ENCODE measurements at places on chromosomes 3 and 15. TPM values are rescaled to one million over a fixed set of nuclear protein-coding genes. Genes with fewer than 3 reads are reported as not detected.

Gene HGD
- total RNA-seq, result 1.4 TPM

Gene RHCG
- total RNA-seq, result 1.4 TPM

Gene MCTP2
- 13.8 TPM for total RNA-seq

DNA sequence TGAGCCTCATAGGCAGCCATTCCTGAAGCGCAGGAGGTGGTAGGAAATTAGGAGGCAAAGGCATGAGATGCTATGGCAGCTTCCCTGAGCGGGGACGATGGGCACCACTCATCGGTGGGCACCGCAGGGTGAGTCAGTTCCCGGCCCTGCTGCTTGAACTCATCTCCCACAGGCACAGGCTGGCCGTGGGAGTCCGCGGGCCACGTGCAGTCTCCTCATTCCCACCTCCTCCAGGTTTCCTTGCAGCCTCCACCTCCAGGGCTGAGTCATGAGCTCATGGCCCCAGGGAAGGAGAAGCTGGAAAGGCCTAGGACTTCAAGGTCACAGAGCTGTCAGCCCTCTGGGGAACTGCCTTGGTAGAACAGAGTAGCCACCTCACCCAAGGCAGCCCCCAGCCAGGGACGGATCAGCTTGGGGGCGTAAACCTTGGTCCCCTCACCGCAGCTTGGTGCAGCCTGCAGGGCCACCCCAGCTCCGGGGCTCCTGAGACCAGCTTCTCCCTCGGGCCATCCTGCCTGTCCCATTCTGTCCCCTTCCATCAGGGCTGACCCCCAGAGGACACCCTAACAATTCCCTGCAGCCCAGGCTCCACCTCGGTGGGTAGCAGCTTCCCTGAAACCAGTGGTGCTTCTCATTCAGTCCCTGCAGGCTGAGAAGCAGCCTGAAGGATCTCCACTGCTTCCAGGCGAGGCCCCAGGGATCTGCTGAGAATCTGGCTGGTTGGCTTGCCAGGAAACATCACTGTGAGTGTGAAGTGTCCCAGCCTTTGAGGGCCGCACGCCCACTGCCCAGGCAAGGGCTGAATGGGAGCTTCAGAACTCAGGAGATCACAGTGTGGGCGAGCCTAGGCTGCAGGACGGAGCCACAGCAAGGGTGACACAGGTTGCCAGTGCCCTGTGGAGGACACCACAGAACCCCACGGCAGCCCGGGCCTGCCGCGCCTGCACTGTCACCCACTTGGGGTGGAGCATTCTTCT is 150.7 kb upstream of the MEF2A start:
- peak; percentile 19 for DNase-seq
- H3K36me3 ChIP-seq, result no peaks in the 10 kb centered on the region
- peaks cover 5% of the 10 kb centered on the region for H3K4me1 ChIP-seq
- no peak overlapping the region for H3K27ac ChIP-seq
- H3K4me3 ChIP-seq, result no peak overlapping the region

DNA sequence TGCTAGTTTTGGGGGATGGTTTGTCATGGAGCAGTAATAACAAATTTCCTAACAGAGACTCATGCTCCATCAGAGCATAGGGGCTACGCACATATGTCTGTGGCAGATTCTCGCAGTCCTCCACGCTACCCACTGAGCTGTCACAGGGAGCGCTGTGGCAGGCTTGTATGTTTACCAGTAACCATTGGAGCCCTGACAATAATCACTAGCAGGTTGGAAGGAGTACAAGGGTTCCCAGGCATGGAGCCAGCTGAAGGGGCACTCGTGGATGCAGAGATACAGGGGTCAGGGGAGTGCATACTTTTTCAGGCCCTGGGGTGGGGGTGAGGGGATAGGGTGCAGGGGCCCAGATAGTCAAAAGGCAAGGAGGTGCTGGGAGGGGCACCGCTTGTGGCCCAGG is 7.9 kb upstream of the GP9 start:
- H3K27me3 ChIP-seq, result no peaks in the 10 kb centered on the region
- no peak overlapping the region for H3K4me3 ChIP-seq
- no peaks in the 10 kb centered on the region for H3K36me3 ChIP-seq

DNA sequence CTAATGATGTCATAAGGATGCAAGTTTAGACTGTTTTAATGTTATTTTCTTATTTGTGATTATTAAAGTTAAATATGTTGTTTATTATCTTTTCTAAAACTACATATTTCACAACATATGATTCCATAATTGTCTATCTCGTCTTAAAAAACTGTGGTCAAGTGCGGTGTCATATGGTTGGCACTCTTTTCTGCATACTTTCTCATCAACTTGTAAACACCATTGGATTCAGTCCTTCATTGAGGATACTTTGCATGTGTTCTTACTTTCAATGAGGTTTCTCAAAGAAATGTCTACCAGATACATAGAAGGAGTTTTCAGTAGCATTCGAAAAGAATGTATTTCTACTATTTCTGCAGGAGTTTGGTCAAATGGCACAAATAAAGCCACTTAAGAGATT is 22.0 kb upstream of the ALPK3 start:
- H3K27me3 ChIP-seq, result no peaks in the 10 kb centered on the region
- H3K4me1 ChIP-seq, result no peaks in the 10 kb centered on the region
- H3K36me3 ChIP-seq, result no peaks in the 10 kb centered on the region

DNA sequence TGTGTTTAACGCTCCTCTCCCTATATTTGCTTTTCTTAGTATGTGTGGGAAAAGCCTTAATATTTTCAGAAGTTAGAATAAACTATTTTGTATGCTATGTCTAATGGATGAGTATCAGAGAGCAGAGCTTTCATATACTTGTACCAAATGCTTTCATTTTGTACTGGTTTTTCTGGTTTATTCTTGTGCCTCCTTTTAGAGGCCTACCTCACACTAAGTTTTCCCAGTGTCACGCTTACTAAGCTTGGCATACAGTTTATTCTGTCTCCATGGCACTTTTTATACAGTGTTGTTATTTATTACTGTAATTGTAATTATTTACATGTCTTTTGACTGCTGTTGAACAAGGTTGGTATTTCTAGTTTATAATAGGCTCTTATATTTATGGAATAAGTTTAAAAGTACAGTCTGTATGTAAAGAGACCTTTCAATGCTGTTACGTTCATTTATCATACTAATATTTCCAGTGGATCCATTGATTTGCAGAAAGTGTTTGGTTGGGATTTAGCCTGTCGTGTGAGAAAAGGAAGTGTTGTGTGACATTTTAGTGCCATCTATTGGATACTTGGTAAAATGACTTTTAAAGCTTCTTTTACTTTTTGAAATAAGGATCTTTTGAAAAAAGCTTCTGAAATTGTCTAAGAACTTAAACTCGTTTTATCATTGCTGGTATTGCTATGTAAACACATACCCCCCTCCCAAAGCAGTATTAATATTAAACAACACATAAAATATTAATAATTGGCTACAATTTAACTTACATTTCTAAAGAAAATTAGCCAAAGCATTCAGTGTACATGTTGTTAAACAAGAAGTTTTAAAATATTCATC is 5.2 kb upstream of the EBLN2 start:
- DNase-seq, result no peak
- H3K27me3 ChIP-seq, result no peaks in the 10 kb centered on the region
- H3K27ac ChIP-seq, result no peak overlapping the region
- H3K4me1 ChIP-seq, result peaks cover 20% of the 10 kb centered on the region
- no peak overlapping the region for H3K4me3 ChIP-seq
